ENCODE measurements at places on chromosomes 2 and 18.

DNA sequence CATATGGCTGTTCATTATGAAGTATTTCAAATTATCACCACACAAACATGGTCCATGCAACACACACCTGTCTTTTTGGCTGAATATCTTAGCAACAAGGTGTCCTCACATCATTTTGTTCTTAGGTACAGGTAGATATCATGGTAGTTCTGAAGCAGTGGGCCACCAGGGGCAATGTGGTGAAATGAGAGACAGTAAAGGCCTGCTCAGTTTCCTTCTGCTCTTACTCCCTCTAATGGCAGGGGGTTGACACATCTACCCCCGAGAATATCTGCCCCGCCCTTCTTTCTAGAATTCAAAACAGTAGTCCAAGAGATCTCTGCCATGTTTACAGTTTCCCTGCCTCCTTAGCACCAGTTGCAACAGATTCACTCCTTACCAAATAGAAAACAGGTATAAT, 147.0 kb upstream of the KLHL14 start:
- no peak for DNase-seq

- no peak for DNase-seq
Measured at GRCh38 chr2:86368161-86368824, 30.9 kb upstream of the REEP1 start.

- DNase-seq = no peak
Measured at GRCh38 chr2:237782181-237782580, 16.4 kb upstream of the RBM44 start.

DNA sequence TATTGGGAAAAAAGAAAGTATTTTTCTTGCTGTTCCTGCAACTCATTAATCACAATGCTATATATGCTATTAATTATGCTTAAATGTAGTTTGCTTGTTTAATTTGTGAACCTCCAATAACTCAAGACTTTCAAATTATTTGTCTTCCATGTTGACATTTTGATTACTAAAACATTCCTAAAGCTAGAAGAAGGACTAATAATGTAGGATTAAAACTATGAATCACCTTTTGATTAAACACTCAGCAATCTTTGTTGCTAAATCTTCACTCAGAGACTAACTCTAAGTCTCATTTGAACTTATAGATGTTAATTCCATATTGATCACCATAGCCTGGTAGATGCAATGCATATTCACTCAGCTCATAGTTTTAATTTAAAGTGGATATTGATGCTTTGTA, 524.6 kb upstream of the ZEB2 start:
- DNase-seq = no peak

DNA sequence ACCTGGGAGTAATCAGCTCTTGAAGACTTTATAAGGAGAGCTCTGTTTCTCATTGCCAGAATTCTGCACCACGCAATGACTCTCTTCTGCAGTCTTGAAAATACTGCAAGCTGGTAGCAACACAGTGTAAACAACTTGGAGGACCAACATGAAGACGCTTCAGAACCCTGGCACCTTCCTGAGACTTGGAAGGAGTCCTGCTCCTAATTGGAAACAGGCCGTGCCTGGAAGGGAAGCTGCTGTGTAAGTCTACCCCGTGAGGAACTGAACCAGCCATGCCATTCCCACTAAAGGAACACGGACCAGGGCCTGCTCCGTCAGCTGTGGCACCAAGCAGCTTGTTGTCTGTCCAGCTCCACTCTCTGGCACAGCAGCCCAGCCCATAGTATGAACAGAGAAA, 171.1 kb downstream of the PAX3 start:
- no peak for DNase-seq

DNA sequence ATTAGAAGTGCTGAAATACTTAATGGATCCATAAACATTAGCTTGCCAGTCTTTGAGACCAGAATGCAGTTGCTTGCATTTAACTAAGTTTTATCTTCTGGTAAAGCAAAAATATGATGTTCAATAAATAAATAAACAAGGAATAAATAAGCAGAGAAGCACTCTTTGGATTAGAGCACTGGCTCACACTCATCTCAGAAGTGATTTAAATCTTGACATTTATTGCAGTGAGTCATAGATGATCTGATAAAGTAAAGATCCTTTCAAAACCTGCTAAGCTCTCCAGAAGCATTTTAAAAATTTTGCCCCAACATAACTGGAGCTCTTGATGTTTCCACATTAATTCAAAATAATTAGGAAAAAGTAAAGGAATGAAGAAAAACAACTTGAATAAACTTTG, 66.8 kb downstream of the KYNU start:
- DNase-seq = no peak

- no peak for DNase-seq
Measured at GRCh38 chr2:33077311-33077710, 130.6 kb downstream of the LTBP1 start.

- no peak for DNase-seq
Measured at GRCh38 chr2:233053928-233054784, 6.0 kb upstream of the INPP5D start.

DNA sequence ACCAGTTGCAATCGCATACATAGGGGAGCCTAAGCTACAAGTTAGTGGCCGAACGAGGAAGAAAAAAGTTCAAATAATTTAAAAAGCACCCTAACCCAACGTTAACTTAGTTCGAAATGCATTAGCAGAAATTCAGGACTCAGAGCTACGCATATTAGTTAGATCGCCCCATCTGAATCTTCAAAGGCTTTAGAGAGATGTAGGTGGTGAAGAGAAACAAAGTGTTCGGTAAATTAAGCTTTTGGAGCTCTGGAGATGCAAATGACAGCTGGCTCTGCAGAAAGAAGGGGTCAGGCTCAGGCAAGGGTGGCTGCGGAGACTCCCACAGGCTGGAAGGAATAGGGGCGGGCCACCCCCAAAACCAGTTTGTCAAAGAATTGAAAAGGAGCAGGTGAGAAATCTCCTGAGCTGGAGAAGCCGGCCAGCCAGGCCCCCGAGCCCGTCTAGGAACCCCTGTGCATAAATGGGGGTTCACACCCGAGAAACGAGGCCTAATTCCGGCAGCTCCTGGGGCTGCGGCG, 621 bp downstream of the TXNL1 start:
- DNase-seq = no peak

- no peak for DNase-seq
Measured at GRCh38 chr18:22132763-22133162, 36.6 kb upstream of the GATA6 start.

DNA sequence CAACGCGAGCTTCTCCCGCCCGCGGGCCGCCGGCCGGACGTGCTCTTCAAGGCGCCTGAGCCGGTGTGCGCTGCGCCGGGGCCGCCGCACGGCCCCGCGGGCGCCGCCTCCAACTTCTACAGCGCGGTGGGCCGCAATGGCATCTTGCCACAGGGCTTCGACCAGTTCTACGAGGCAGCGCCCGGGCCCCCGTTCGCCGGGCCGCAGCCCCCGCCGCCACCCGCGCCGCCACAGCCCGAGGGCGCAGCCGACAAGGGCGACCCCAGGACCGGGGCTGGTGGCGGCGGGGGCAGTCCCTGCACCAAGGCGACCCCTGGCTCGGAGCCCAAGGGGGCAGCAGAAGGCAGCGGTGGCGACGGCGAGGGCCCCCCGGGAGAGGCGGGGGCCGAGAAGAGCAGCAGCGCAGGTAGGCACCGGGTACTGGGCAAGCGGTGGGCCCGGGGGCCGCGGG, 676 bp downstream of the HOXD11 start:
- no peak for DNase-seq

GRCh38 chr18:24611075-24611474, 150.6 kb downstream of the HRH4 start:
- DNase-seq = no peak

DNA sequence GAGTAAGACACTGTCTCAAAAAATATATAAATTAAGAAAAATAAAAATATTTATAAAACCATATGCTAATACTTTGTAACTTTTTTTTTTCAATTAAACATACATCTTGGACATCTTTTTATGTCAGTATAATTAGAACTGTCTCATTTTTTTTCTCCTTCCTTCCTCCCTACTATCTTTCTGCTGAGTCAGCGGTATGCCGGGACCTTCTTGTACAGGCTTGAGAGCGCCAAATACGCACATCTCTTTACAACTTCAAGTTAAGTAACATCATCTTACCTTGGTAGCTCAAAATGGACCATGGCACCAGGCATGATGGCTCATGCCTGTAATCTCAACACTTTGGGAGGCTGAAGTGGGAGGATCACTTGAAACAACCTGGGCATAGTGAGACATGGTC, 153.4 kb downstream of the FAM161A start:
- no peak for DNase-seq

DNA sequence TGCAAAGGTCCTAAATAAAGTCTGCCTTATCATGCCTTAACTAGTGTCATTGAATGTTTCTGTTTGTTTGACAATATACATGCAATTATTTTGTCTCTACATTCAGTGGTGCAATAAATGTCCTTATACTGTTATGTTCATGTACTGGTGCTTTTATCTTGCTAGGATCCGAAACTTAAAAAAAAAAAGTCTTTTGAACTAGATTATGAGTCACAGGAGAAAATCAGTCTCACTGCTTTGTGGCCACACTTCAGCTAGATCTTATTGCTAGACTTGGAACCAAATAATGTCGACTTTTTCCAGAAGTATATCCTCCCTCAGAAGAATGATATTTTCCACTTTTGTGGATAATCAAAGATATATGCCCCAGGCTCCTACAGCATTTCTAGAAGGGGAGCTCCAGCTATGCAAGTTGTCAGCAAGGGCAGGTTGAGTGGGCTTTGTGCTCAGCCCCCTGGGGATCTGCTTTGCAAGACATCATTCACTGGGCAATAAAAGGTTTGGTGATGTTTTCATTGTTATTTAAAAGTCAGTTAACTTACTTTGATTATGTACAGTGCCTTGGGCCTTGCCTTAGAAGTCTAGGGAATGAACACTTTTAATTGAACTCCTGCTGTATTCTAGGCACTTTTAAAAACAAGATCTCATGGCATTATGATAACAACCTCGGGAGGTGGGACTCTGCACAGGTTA, 157.1 kb upstream of the LRRTM1 start:
- no peak for DNase-seq

DNA sequence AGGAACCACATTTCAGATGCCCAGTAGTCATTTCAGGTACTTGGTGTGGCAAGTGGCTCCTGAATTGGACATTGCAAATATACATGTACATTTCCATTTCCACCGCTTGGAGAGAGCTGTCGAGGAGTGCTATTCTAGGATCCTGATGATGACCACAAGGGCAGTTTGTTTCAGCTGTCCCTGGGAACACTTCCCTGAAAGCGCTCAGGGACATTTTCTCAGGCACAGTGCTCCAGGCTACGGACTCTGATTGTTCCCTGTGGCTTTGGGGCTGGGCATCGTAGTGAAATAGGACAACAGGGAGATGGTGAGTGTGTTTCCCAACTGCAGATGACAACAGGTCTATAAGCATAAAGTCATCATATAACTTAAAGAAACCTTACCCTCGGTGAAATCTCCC, 3.1 kb downstream of the DBI start:
- DNase-seq = no peak

Measured in cortex of kidney (tissue), 1 donor.